ENCODE measurements at places on chromosomes 1 and 21. TPM values are rescaled to one million over a fixed set of nuclear protein-coding genes. Genes with fewer than 3 reads are reported as not detected.

ERICH3 gene
- not detected for total RNA-seq

AXDND1 gene
- 0.77 TPM for total RNA-seq

CCDC185 gene
- not detected for total RNA-seq

WNT2B gene
- total RNA-seq, result 1.6 TPM

SYT6 gene
- 8.1 TPM for total RNA-seq

ALPL gene
- 114 TPM for total RNA-seq

CFAP298 gene
- total RNA-seq, result 52.0 TPM

GJA4 gene
- not detected for total RNA-seq

HSF2BP gene
- total RNA-seq, result 1.1 TPM

GRCh38 chr1:41891199-41891896 lies 27.4 kb downstream of the HIVEP3 start:
- H3K27ac ChIP-seq, result no peak overlapping the region
- H3K36me3 ChIP-seq, result no peaks in the 10 kb centered on the region
- no peak overlapping the region for H3K4me3 ChIP-seq
- peak; percentile 39 for DNase-seq

GRCh38 chr21:46179708-46180078 lies 4.6 kb downstream of the SPATC1L start:
- H3K4me1 ChIP-seq, result no peaks in the 10 kb centered on the region
- DNase-seq, result no peak
- no peaks in the 10 kb centered on the region for H3K27me3 ChIP-seq
- H3K36me3 ChIP-seq, result no peaks in the 10 kb centered on the region
- H3K4me3 ChIP-seq, result no peak overlapping the region
- H3K27ac ChIP-seq, result no peak overlapping the region

DNA sequence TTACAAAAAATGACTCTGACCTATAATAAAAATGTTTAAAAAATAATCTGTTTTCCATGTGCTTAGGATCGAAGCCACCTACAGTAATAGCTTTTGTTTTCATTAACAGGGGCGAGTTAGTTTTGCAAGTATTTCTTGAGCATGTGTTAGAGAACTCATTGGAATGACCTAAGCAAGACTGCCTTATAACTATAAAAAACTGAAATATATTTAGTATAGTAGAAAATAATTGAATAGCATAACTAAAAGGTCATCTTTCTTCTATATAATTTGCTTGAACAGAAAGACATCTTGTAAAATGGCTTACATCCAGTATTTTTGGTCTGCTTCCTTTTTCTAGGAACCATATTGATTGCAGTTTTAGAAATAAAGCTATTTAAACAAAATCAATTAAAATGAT lies 241.5 kb upstream of the NRIP1 start:
- no peak for DNase-seq
- peaks cover 19% of the 10 kb centered on the region for H3K4me1 ChIP-seq
- H3K27me3 ChIP-seq, result no peaks in the 10 kb centered on the region
- H3K27ac ChIP-seq, result no peak overlapping the region
- H3K4me3 ChIP-seq, result no peak overlapping the region

- H3K27me3 ChIP-seq, result peaks cover 10% of the 10 kb centered on the region
- DNase-seq, result no peak
- no peak overlapping the region for H3K4me3 ChIP-seq
- H3K4me1 ChIP-seq, result no peaks in the 10 kb centered on the region
- H3K27ac ChIP-seq, result no peak overlapping the region
Observed at GRCh38 chr21:42089093-42089631, 18.0 kb downstream of the UMODL1 start.

DNA sequence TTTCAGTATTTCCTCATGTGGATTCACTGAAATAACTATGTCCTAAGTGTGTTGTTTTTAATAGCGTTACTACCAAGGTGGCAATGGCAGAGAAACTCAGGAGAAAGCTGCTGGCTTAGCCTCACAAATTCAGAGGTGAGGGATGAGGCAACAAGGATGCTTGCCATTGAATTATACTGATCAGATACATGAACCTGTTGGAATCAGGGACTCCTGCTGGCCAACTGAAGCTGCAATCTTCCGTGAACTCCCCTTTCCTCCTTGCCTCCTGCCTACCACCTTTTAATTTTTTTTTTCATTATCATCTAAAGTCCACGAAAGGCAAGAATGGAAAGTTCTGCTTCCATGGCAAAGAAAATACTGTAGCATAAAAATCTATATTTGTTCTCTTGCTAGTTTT lies 254.7 kb downstream of the NFIA start:
- no peaks in the 10 kb centered on the region for H3K27me3 ChIP-seq
- no peaks in the 10 kb centered on the region for H3K36me3 ChIP-seq
- H3K4me1 ChIP-seq, result peaks cover 10% of the 10 kb centered on the region
- no peak overlapping the region for H3K4me3 ChIP-seq
- no peak overlapping the region for H3K27ac ChIP-seq

DNA sequence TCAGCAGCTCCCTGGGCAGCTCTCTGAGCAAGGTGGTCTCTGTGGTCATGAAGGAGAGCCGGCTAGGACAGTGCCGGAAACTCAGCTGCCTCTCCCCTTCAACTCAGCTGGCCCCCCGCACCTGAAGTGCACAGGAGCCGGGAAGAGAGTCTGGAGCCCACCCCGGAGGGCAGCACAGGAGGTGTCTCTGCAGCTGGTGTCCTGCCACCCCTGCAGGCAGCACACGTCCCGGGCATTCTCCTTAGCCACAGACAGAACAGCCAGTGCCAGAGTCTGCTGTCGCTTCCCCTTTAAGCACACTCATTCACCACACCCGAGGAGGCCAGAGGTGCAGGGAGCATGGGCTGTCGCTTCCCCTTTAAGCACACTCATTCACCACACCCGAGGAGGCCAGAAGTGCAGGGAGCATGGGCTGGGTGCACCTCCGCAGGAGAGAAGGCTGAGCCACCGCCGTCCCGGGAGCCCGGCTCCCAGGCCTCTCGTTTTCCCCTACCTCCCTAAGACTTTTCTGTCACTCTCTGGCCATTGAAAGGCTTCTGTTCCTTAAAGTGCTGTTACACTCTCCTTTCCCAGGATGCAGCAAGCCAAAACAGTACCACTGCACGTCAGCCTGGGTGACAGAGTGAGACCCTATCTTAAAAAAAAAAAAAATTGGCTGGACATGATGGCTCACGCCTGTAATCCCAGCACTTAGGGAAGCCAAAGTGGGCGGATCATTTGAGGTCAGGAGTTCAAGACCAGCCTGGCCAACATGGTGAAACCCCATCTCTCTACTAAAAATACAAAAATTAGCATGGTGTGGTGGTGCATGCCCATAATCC lies 16.9 kb upstream of the SAMD11 start:
- H3K36me3 ChIP-seq, result no peaks in the 10 kb centered on the region
- H3K27me3 ChIP-seq, result peaks cover 80% of the 10 kb centered on the region
- H3K4me1 ChIP-seq, result no peaks in the 10 kb centered on the region
- H3K4me3 ChIP-seq, result no peak overlapping the region

- H3K36me3 ChIP-seq, result no peaks in the 10 kb centered on the region
- H3K4me3 ChIP-seq, result no peak overlapping the region
- H3K27me3 ChIP-seq, result no peaks in the 10 kb centered on the region
- no peak for DNase-seq
- no peaks in the 10 kb centered on the region for H3K4me1 ChIP-seq
Observed at GRCh38 chr1:65955503-65955902, 162.8 kb downstream of the PDE4B start.

- DNase-seq, result peak; percentile 91
- H3K4me1 ChIP-seq, result peaks cover 24% of the 10 kb centered on the region
- peaks cover 17% of the 10 kb centered on the region for H3K27me3 ChIP-seq
- peak overlapping the region; percentile 41 for H3K4me3 ChIP-seq
- H3K36me3 ChIP-seq, result no peaks in the 10 kb centered on the region
- H3K27ac ChIP-seq, result no peak overlapping the region
Observed at GRCh38 chr1:18557621-18558465, 72.8 kb upstream of the PAX7 start.

DNA sequence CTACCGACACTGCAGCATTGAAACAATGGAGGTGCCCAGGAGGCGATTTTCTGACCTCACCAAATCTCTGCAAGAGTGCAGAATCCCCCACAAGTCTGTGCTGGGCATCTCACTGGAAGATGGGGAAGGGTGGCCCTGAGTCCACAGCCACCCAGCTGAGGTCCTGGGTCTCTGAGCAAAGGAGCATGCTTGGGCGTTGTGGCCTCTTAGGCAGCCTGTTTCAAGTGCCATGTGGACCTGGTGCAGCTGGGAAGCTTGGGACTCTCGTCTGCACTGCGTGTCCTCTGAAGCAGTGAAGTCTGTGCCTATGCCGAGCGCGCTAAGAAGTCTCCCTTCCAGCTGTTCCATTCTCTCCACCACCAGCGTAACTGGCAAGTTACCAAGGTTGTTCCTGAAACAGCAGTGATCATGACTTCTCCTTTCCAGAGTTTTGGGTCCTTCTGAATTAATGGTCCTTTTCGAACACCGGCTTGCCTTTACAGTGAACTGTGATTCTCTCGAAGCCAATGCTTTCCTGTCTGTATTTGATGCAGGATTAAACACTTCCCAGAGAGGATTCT lies 5.0 kb upstream of the PLA2G2C start:
- H3K4me3 ChIP-seq, result no peak overlapping the region
- H3K4me1 ChIP-seq, result no peaks in the 10 kb centered on the region
- no peaks in the 10 kb centered on the region for H3K36me3 ChIP-seq
- no peak overlapping the region for H3K27ac ChIP-seq
- H3K27me3 ChIP-seq, result peaks cover 30% of the 10 kb centered on the region
- DNase-seq, result no peak

DNA sequence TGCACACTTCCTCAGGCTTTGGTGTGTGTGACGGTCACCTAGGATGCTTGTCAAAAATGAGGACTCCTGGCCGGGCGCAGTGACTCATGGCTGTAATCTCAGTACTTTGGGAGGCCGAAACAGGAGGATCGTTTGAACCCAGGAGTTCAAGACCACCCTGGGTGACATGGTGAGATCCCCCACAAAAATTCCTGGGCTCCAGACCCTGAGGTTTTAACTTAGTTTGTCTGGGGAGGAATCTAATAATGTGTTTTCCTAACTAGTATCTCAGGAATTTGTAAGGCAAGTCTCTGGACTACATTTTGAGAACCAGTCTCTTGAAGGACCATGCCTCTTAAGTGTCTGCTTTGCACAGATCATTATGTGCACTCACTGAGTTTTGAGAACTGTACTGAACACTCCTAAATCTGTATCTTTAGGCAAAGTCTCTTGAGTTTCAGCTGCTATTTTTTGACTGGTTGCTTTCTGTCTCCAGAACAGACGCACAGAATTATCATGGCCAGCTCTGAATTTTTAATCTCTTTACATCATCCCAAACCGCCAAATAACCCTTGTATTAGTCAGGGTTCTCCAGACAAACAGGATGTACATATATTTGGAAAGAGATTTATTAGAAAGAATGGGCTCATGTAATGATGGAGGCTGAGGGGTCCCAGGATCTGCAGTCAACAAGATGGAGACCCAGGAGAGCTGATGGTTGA lies 45.5 kb upstream of the VANGL1 start:
- no peak overlapping the region for H3K4me3 ChIP-seq
- no peak for DNase-seq
- no peak overlapping the region for H3K27ac ChIP-seq
- no peaks in the 10 kb centered on the region for H3K4me1 ChIP-seq

- peaks cover 13% of the 10 kb centered on the region for H3K4me1 ChIP-seq
- no peak overlapping the region for H3K27ac ChIP-seq
- no peak for DNase-seq
- H3K36me3 ChIP-seq, result no peaks in the 10 kb centered on the region
- no peak overlapping the region for H3K4me3 ChIP-seq
Observed at GRCh38 chr1:209324901-209325871, 258.3 kb upstream of the CAMK1G start.

DNA sequence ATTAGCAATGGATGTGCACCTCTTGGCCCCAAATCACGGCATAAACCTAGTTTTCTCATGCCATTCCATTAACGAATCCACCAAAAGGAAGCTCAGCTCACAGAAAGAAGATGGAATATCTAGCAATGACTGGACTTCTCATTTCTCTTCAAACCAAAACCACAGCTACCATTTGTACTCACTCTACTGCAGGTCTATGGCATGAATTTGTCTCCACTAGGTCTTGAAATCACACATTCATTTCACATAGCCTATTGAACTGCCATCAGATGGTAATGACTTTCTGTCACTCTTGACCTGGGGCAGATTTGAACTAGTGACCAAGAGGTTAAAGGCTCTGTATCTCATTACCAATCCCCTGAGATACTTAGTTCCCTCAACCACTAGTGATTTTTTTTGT lies 382.7 kb downstream of the DPYD start:
- H3K4me1 ChIP-seq, result no peaks in the 10 kb centered on the region
- no peak overlapping the region for H3K4me3 ChIP-seq
- H3K36me3 ChIP-seq, result no peaks in the 10 kb centered on the region

DNA sequence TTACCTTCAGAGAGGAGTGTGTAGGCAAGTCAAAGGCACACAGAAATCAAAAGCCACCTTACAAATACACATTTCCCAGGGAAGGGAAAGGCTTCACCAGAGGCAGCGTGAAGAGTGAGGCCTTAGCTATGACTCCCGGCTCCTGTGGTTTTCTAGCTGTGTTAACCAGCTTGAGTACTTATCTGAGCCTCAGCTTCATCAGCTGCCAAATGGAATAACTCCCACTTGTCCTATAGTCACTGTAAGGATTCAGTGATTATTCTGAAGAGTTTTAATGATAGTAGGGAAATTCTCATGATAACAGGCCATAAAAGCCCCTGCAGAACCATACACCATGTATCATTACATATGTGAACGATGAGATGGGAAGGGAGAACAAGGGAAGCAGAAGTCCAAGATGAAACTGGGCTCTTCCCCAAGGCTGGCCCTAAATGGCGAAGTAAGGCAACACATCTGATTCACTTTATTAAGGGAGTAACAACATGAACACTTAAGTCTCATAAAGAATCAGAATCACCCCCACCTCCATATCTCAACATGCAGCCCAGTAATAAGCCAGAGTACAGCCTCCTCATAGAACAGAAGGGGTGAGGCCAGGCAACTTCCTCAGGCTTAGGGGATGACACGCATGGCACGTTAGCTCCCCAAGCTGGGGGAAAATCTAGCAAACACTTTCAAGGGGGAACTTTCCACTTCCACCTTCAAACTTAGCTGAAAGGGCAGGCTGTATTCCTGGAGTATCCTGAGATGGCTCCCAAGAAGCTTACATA lies 63.7 kb downstream of the SLC66A1 start:
- no peak overlapping the region for H3K4me3 ChIP-seq
- no peak for DNase-seq
- no peak overlapping the region for H3K27ac ChIP-seq
- peaks cover 6% of the 10 kb centered on the region for H3K36me3 ChIP-seq
- no peaks in the 10 kb centered on the region for H3K27me3 ChIP-seq
- no peaks in the 10 kb centered on the region for H3K4me1 ChIP-seq

DNA sequence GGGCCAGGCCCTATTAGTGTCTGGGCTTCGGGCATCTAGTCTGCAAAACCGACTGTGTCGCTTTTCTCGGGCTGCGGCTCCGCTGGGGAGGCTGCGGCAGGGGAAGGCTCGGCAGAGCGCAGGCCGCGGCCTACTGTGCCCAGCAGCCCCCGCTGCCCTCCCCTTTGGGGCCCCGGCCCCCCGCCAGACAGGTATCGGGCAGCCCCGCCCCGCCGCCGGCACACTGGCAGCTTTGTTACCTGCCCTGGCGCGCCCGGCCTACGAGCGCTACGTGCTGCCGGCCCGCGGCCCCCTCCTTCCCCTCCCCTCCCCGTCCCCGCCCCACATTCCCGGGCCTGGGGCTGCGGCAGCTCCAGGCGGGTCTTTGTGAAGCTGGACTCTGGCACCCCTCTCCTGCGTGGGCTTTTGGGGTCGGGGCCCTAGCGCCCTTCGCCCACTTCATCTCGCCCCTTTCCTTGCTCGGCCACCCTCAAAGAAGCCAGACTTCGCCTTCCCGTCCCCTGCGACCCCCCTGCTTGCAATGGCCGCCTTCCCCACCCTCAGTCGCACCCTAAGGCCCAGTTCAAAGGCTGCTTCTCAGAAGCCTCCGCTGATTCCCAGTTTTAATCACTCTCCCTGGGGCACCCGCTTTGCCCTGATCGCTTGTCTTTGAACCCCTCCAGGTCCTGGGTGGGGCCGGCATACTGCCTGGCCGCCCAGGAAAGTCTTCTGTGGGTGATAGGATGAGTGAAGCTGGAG lies 48.9 kb upstream of the SLC2A1 start:
- peak overlapping the region; percentile 31 for H3K4me3 ChIP-seq
- peak overlapping the region; percentile 100 for H3K27ac ChIP-seq
- no peaks in the 10 kb centered on the region for H3K27me3 ChIP-seq
